KG1 (cell line): ENCODE measurements at places on chromosomes 3 and 15.

GRCh38 chr15:23422946-23423708, 23.9 kb downstream of the GOLGA6L2 start:
- no peak for DNase-seq

GRCh38 chr3:30102356-30102755, 504.0 kb upstream of the TGFBR2 start:
- DNase-seq, result no peak

GRCh38 chr3:42488687-42489086, 13.8 kb upstream of the VIPR1 start:
- no peak for DNase-seq

- DNase-seq, result peak; percentile 25
These were observed 7.5 kb upstream of the IGSF10 start for GRCh38 chr3:151468284-151468917.
